ENCODE measurements at places on chromosomes 12 and 14.
A peak's percentile ranks its signal among the peaks of the same experiment; 100 is the strongest.

- DNase-seq = peak; percentile 26
These were observed 47.7 kb upstream of the ERGIC2 start for GRCh38 chr12:29428633-29429032.

DNA sequence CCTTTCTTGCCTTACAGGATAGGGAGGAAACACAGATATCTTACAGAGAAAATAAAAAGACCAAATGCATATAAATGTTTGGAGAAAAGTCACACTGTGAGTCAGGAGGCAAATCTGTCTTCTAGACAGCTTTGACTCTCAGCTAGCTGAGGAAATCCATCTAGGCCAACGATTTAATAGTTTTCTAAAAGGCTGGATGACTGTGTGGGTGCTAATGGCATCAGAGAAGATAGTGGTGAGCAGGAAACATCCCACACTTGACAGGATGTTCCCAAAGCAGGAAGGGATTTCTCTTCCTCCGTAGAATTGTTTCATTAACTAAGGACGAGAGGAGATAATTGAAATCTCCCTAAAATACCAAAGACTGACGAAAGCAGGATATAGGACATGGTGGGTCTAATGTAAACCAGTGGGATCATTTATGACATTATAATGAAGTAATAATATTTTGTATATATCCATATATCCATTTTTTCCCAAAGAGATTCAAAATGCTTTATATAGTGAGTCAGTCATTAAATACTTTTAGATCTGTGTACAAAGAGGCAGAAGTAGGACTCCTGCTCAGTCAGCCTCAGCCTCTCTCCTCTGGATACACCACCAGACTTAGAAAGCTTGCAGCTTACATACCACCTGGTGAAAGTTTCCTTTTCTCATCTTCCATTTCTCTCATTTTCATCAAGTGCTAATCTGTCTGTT lies 44.3 kb upstream of the PSMA6 start:
- DNase-seq = no peak

DNA sequence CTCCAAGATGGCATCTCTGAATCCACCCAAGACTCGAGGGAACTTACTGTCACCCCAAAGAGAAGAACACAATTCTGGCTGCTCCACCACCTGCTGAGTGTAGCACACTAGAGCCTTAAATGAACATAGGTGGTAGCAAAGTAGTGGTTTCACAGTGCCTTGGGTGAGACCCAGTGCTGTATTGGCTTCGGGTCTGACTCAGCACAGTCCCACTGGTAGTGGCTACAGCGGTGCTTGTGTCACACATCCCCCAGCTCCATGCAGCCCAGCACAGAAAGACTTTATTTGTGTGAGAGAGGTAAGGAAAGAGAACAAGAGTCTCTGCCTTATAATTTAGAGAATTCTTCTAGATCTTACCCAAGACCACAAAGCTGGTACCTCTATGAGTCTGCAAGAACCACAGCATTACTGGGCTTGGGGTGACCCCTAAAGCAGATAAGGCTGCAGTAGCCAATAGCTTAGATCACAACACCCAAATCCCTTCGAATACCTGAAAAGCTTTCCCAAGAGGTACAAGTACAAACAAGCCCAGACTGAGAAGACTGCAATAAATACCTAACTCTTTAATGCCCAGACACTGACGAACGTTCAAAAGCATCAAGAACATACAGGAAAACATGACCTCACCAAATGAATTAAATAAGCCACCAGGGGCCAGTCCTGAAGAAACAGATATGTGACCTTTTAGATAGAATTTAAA lies 83.3 kb upstream of the SLC38A4 start:
- DNase-seq = no peak

DNA sequence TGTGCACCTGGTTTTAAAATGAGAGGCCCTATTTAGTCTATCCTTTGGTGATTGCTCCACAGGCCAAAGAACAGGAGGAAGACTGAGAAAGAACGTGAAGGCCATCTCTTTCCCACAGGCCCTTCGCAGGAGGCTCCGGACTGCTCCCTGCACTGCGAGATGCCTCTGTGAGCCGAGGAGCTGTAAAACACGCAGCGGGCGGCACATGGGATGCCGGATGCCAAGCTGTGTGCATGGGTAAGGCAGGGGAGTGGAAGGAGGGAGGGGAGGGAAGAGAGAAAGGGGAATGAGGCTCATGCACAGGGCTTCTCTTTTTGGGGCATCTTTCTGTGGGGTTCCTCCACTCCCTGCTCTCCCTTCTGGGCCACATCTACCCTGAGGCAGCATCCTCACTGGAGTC lies 61.6 kb downstream of the SPTB start:
- DNase-seq = no peak

GRCh38 chr12:12734561-12735071 lies 17.4 kb downstream of the CDKN1B start:
- peak; percentile 67 for DNase-seq
